Activated T-cell treated with anti-CD3 and anti-CD28 coated beads, Interleukin-2, amount 50 U/mL, for 48 hours (primary cell): ENCODE measurements at places on chromosomes 16 and 17.

DNA sequence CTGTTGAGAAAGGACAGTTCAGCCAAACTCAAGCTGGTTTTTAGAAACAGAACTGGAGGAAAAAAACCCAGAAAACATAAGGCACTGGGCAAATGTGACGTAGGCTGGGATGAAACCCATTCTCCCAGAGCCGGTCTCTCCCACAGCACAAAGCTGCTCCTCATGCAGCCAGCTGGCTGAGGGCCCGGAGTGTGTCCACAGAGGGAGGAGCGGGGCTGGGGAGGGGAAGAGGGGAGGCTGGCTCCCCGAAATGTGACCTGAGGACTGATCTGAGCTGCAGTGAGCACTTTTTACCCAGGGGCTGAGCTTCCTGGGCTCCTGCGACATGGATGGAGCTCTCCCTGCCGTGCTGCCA is 20.8 kb downstream of the FOXF1 start:
- DNase-seq = no peak

DNA sequence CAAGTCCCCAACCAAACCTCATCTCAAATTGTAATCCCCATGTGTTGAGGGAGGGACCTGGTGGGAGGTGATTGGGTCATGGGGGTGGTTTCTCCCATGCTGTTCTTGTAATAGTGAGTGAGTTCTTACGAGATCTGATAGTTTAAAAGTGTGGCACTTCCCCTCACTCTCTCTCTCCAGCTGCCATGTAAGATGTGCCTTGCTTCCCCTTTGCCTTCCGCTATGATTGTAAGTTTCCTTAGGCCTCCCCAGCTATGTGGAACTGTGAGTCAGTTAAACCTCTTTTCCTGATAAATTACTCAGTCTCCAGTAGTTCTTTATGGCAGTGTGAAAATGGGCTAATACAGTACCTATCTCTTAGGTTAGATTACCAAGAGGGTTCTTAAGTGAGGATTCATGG is 5.8 kb downstream of the PMFBP1 start:
- DNase-seq = no peak

- DNase-seq = no peak
These were observed 15.2 kb downstream of the KRT23 start for GRCh38 chr17:40922239-40922638.

DNA sequence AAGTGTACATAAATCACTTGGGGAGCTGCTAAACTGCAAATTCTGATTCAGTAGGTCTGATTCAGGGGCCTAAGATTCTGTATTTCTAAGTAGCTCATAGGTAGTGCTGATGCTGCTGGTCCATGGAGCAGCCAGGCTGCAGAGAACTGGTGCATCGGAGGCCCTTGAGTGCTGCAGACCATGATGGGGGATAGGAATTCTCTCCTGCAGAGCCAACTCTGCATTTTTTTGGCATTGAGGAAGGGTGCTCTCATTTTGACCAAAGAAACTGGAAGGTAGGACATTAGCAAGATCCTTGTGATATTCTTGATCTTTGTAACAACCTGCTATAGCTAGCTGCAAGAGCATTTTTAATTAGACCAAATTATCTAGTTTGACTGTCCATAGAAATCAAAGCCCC is 4.7 kb downstream of the HOXB2 start:
- DNase-seq = no peak

- no peak for DNase-seq
These were observed 16.3 kb downstream of the HS3ST4 start for GRCh38 chr16:25707982-25708583.

GRCh38 chr16:86517652-86518258 is 7.4 kb downstream of the FOXF1 start:
- no peak for DNase-seq

- peak; percentile 74 for DNase-seq
These were observed 22.1 kb downstream of the SOX8 start for GRCh38 chr16:1003391-1004347.
